ENCODE measurements at places on chromosomes 2 and 18.

- DNase-seq: no peak
Observed at GRCh38 chr2:128374001-128374710, 55.5 kb upstream of the HS6ST1 start.

- DNase-seq: no peak
Observed at GRCh38 chr2:148812306-148812705, 62.7 kb upstream of the KIF5C start.

- DNase-seq: no peak
Observed at GRCh38 chr2:189199797-189200196, 20.2 kb upstream of the COL5A2 start.

- no peak for DNase-seq
Observed at GRCh38 chr18:45046228-45046627, 365.5 kb downstream of the SETBP1 start.

GRCh38 chr18:55850904-55851303 is 262.9 kb upstream of the TCF4 start:
- DNase-seq: no peak

- DNase-seq: no peak
Observed at GRCh38 chr2:167510071-167510759, 621.9 kb downstream of the XIRP2 start.

DNA sequence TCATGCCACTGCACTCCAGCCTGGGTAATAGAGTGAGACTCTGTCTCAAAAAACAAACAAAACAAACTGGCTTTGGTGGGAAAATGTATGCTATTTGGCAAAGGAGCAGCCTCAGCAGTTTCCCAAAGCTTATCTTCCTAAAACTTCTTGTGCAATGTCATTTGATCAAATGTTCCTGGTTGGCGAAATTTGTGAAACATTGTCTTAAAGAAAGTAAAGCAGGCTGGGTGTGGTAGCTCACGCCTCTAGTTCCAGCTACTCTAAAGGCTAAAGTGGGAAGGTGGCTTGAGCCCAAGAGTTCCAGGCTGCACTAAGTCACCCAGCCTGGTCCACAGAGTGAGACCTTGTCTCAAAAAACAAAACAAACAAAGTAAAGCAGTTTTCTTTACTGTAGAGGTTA is 17.3 kb upstream of the TAF4B start:
- DNase-seq: no peak

GRCh38 chr2:204015118-204015843 is 78.7 kb downstream of the ICOS start:
- no peak for DNase-seq

DNA sequence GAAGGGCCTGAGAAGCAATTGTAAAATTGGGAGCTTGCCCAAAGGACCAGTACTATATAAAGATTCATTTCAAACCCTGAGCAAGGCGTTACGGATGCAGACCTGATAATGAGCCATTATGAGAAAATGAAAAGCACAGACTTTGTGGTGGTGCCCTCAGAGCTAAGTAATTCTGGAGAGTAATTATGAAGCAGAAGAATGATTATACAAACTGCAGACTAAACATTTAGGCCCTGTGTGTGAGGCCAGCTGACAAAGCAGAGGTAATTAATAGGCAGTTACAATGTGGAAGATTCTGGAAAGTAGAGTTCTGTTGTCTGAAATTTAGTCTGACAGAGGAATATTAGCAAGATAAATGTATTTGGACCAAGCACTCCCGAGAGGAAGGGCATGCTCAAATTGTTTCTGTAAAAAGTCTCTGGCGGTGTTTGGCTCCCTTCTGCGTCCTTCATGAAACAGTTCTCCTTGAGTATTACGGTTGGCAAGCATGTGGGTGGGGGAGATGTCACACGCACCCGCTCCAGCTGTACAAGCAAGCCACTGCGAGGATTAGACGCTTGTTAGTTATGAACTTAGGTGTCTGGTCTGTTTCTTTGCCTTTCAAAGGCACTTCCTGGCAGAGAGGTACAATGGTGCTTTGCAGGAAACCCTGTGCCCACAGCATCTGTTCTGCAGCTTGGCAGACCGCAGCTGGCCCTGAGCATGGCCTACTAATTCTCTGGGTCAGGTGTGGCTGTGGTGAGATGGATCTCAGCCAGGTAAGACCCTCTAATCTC is 45.5 kb downstream of the CDC42EP3 start:
- DNase-seq: peak; percentile 78

DNA sequence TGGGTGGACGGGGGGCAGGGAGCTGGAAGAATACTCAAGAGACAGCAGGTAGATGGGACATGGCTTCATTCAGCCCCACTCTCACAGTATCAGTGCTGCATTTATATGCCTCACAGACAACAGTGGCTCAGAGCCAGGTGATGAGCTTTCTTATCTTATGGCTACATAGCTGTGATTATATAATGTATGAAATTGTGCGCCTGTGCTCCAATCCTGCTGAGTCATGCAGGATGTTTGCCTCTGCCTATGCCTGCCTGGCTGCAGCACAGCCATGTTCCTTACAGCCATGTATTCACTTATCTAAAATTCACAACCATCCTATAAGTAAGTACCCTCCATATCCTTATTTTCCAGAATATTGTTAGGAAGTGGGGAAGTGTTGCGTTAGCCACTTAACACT is 37.7 kb upstream of the RNF103 start:
- DNase-seq: no peak

Measured in CD4-positive, alpha-beta T cell treated with Interleukin-17A for 4 hours (primary cell).